Amniotic epithelial cell (primary cell): ENCODE measurements at places on chromosomes 11 and 22.

GRCh38 chr11:132220474-132220873, 850.1 kb downstream of the NTM start:
- peak; percentile 13 for DNase-seq

GRCh38 chr22:27761000-27761399, 40.6 kb downstream of the MN1 start:
- DNase-seq = no peak

GRCh38 chr11:118128310-118128709, 24.3 kb downstream of the SCN4B start:
- no peak for DNase-seq

DNA sequence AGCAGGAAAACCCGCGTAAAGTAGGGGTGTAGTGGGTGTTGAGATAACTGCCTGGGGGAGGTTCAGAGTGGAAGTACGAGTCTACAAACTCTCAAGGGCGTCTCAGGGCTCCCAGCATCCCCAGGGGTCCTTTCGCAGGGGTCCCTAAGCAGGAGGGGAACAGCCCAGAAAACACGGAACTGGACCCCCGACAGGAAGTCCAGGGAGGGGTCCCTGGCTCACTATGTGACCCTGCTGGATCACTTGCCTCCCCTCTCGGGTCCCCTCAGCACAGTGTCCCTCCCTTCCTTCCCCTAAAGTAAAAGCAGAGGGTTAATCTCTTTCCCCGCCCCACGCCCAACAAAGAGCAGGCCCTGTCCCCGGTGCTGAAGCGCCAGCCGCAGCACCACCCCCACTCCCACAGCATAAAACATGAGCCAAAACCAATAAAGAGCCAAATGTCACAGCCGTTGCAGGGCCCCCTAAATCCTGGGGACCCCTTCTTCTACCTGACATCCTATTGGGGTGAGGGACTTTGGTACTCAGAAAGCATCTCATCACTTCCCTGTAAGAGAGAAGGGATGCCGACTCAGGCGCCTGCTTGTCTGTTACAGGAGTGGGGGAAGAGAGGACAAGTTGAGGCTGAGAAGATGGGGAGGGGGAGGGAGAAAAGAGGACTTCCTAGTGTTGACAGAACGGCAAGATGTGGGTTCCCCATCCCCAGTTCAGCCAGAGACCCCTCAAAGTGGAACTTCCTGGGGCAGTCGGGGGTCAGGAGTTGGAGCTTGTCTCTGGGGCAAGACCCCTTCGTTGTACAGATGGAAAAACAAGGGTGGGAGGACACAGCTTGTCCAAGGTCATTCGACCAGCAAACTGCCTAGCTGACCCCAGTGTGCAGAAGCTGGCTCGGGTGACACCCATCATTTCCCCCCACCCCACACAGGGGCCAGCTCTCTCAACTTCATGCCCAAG, 1.4 kb upstream of the NEFH start:
- no peak for DNase-seq

GRCh38 chr22:47716890-47717615, 954.6 kb downstream of the TBC1D22A start:
- DNase-seq = no peak

DNA sequence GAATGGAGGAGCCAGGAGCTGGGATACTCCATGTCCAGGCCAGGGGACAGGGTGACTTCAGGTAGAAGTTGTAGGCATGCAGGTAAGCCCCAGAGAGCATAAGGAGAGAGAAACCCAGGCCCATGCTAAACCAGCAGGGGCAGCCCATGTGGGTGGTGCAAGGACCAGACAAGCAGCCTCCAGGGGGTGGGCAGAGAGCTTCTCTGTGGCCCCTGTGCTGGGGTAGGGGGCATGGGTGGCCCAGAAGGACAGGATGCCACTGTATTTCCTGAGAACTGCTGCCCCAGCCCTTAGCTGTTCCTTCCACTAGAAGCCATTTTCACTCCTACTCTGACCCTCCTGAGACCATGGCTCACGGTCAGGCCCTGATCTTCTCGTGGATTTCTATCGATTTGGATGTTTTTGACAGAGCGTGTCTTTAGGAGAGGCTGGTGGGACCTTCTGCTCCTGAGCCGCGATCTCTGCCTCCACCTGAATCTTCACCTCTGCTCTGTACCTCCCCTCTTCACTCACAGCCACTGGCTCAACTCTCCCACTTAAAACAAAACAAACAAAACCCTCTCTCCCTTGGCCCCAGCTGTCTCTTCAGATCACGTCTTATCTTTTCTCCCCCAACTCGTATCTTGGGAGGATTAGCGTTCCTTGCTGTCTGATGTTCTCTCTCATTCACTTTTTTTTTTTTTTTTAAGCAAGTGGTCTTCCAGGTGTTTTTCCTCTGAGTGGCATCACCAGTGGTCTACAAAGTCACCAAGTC, 112.2 kb downstream of the NECTIN1 start:
- DNase-seq = peak; percentile 25

DNA sequence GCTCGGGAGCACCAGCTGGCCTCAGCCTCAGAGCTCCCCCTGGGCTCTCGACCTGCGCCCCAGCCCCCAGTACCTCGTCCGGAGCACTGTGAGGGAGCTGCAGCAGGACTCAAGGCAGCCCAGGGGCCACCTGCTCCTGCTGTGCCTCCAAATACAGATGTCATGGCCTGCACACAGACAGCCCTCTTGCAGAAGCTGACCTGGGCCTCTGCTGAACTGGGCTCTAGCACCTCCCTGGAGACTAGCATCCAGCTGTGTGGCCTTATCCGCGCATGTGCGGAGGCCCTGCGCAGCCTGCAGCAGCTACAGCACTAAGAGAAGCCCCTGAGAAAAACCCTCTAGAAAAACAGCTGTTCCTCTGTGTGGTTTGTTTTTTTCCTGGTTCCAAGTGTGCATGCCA, 918 bp upstream of the FAM89B start:
- DNase-seq = no peak

DNA sequence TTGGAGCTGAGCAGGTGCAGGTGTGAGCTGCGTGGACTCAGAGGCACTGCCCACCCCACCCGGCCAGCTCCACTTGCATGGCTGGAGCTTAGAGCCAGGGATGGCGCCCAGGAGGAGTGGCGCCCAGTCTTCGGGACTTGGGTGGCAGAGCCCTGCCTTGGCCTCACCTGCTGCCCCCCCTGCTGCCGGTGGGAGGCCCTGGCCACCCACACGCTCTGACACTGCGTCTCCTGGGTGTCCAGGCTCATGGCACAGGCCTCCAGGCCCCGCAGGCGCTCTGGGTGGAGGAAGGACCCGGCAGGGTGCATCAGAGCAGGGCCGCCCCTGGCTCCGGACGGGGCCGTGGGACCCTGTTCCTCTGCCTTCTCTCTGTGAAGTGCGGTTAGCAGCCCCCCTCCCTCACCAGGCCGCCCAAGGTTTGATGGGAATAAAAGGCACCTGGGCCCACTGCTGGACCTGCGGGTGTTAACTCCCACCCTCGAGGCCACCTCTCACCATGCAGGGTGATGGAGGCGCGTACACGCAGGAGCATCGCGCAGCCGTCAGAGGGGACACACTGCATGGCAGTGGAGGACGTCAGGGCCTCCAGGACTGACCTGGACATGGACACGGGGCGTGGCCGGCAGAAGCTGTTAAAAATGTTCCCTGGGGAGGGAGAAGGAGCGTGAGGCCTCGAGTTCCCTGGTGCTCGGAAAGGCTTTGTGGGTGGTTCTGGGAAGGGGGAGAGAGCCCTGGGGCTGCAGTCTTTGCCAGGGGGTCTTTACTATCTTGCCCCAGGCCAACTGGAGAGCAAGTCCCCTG, 11.8 kb downstream of the IL17REL start:
- DNase-seq = no peak

- no peak for DNase-seq
These were observed 37.4 kb downstream of the PACSIN2 start for GRCh38 chr22:42977569-42977968.

- DNase-seq = no peak
These were observed 180.0 kb downstream of the MN1 start for GRCh38 chr22:27621486-27622070.

GRCh38 chr11:69703453-69703767, 412 bp downstream of the FGF19 start:
- DNase-seq = no peak

DNA sequence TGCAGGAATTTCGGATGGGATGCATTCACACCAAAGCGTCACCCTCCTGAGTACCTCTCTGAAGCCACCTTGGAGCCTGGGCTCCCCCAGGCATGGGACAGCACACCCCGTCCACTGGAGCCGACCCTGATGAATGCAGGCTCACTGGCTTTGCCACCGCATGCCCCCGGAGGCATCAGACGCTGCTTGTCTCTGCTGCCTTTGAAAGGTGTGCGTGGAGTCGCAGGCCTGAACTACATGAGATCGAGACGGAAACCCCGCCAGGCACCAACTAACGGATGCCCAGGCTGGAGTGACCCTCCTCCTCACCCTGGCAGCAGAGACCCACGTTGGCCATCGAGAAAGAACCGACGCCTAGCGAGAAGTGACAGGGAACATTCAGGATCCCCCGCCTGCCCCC, 22.5 kb downstream of the KRTAP5-5 start:
- DNase-seq = no peak

DNA sequence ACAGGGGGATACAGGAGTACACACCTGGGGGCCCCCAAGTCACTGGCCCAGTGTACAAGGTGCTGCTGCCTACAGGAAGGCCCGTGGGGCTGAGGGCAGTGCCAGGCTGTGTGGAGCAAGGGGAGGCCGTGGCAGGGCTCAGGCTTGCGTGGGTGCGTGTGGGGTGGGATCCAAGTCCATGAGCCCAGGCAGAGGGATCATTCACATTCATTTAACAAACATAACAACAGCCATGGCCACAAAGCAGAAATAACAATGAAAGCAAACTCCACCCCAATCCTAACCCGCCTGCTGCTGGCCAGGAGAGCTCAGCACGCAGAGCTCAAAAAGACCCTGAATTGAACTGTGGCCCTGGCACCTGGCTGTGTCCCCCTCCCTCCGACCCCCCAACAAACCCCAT, 17.0 kb upstream of the SCGB1A1 start:
- no peak for DNase-seq

GRCh38 chr11:59814021-59814420, 3.4 kb upstream of the MRPL16 start:
- no peak for DNase-seq

DNA sequence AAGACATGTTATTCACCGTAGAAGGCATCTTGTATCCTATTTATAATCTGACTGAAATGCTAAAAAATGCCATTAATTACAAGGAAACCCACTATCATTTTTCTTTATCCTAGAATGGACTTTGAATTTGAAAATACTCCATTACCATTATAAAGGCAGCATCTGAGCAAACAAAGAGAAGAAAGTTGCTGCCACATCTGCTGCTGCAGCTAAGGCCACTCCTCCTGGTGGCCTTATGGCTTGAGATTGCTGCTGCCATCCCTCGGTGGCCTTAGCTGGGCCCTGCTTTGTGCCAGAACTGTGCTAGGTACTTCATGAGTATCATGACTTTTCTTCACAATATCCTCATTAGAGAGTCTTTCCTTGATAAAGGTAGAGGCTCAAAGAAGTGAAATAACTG, 1210.1 kb upstream of the TENM4 start:
- DNase-seq = no peak

DNA sequence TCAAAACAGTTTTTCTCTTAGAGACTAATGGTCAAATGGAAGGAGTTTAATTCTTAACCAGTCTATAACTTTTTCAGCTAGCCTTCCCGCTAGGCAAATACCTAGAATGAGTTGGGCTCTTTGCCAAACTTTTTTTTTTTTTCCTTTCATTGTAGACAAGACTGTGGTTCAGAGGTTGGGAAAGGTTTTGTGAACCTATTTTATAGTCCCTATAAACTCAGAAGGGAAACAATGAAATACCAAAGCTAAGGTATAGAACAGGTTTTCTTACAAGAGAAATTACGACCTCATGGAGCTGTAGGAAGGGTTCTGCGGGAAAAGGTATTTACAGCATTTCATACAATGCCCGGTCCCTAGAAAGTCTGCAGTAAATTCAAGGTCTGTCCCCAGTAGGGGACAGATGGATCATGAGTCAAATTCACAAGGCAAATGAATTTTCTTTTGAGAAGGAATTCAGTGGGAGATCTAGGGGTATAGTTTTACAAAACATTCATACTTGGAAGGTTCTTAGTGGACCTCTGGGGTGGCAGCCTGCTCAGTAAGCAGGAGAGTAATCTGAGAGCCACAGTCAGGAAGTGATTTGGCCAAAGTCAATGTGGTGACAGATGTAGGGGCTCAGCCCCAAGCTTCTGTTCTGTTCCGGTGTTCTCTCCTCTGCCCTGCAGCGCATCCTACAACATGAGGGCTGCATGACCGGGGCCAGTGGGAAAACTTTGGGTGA, 146.8 kb downstream of the DBX1 start:
- DNase-seq = no peak

- DNase-seq = no peak
These were observed 157.9 kb upstream of the SORL1-AS1 start for GRCh38 chr11:121610706-121611105.

GRCh38 chr11:31747581-31747980, 63.5 kb downstream of the PAX6 start:
- no peak for DNase-seq
